ENCODE measurements at places on chromosomes 11 and 22.

DNA sequence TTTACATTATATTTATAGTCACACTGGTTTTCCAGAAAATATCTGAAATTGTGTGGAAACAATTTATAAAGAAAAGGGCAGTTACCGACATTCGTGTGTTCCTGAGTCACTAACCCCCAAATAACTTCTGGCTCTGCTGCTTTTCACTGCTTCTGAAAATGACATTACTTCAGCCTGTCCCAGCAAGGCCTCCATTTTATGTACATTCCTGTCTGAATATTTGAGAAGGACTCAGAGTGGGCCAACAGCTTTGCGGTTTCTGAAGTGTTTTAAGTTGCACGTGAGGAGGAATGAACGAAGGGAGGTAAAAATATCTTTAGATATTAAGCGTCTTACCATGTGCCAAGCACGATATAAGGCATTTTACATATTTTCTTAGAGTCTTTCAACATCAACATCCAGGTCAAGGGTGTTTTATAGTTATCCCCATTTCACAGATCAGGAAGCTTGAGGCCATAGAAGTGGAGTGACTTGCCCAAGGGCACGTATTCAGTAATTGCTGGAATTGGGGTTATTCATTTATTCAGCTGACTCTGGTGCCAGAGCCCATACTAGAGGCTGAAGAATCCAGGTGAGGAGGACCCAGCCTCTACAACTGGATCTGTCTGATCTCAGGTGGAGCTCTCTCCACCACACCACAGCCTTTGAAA lies 30.8 kb upstream of the WNT11 start:
- no peak for DNase-seq

GRCh38 chr11:22479208-22479607 lies 141.0 kb downstream of the SLC17A6 start:
- no peak for DNase-seq

- no peak for DNase-seq
Observed at GRCh38 chr11:110584150-110584549, 128.1 kb downstream of the ARHGAP20 start.

- DNase-seq, result peak; percentile 71
Observed at GRCh38 chr11:65873318-65874156, 937 bp upstream of the EFEMP2 start.

DNA sequence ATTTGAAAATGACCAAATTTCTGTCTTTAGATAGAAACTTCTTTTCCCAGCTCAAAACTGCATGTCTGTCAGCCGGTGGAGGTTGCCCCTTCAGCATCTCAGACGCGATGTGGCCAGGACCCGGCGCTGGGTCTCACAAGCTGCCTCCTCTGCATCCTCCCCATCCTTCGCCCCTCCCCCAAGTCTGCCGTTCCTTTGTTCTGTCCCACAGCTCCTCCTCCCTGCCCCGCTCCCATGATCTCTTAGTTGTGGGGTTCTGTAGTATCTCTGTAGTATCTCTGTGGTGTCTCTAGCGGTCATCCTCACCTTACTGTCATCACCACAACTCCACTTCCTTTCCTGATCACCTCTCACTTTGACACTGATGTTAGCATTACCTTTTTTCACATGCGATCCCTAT lies 49.9 kb downstream of the TRAF6 start:
- no peak for DNase-seq

DNA sequence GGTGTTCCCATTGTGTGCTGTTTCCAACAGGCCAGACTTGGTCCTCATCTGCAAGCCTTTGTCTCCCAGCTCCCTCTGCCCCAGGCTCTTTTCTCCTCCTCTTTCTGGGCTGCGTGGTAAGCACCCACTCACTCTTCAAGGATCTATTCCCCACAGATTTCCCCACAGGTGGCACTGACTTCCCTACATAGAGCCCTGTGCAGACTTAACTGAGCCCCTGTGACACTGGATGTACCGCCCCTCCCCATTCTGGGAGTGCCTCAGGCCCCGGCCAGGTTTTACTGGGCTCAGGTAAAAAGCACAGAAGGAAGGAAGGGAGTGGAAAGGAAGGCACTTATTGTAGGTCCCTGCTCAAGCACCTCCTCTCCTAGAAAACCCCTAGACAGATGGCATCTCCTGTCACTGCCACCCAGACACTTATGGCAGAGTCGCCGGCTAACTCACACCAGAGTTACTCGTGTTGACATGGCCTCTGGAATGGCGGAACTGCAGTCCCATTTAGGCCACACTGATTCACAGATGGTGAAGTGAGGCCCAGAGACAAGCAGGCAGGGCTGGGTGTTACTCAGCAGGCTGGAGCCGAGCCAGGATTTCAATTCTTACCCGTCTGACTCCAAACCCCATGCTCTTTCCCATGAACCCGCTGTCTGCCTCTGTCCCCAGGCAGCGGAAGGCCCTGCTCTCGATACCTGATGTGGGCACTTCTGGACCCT lies 47.2 kb downstream of the LRRC32 start:
- no peak for DNase-seq

- DNase-seq, result no peak
Observed at GRCh38 chr11:12604557-12605153, 69.6 kb upstream of the TEAD1 start.

DNA sequence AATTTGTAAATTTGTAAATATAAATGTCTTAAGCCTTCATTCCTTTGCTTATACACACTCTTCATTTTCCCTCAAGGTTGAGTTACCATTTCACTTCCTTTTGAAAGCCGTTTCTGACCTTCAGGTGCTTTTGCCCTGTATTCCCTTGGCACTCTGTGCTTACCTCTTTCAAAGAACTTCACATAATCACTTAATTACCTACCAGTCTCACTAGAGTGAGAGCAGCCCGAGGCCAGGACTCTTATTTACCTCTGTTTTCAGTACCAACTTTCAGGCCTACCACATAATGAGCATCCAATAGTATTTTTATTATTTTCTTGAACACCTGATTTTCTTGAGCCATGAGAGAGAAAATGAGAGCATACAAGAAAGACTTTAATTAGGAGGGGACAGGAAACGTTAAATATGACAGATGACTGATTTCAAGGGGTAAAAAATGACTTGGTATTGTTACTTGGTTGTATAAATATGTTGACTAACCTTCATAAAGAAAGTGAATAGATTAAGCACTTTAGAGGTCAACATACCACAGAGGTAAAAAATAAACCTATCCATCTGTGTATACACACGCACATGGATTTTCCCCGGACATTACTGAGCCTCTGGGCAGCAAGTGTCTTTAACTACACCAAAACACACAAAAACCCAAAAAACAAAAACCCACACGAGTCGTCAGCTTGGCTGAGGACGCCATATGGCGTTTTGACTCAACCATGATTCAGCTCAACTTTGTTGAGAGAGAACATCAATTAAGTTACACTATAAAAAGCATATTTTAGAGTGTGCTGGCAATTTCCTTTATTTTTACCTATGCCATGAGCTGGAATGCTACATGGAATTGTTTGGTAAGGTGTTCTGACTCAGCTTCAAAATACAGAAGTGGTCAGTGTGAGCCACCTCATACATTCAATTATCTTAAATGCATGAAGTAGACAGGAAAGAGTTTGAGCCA lies 7.6 kb downstream of the ATXN10 start:
- DNase-seq, result no peak
